SHP77 treated with DMSO at 0.1 percent for 48 hours (cell line): ENCODE measurements at places on chromosomes 16 and 17.

DNA sequence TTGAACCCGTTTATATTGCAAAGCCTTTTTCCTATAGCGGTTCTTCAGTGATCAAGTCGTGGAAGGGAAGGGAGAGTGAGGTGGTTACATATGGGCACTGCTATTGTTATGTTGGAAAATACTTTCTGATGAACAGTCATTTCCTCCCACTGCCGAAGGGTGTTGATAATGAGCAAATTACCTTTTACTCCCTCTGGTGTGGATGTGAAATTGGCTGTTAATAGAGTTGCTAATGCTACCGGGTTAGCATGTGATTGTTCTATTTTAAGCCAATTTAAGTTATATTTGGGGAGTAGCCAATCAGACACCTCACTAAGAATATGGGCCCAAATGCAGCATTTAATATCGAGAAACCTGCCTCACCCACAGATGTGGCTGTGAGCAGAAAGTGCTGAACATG, 15.6 kb upstream of the PMFBP1 start:
- no peak for DNase-seq

DNA sequence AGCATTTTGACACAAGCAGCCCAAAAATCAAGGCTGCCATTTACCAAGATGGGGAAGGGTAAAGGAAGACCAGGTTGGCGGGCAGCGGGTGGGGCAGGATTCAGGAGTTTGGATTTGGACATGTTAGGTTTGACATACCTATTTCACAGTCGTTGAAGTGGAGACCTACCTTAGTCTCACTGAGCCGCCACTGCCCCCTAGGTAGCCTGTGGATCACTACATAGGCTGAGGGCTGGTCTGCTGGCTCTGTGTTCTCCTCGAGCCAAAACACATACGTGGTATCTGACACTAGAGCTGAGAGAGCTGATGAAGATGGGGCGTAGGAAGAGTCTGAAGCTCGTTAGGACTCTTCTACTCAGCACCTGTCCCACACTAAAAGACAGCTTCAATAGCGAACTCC, 115.1 kb downstream of the HIC1 start:
- DNase-seq = no peak

DNA sequence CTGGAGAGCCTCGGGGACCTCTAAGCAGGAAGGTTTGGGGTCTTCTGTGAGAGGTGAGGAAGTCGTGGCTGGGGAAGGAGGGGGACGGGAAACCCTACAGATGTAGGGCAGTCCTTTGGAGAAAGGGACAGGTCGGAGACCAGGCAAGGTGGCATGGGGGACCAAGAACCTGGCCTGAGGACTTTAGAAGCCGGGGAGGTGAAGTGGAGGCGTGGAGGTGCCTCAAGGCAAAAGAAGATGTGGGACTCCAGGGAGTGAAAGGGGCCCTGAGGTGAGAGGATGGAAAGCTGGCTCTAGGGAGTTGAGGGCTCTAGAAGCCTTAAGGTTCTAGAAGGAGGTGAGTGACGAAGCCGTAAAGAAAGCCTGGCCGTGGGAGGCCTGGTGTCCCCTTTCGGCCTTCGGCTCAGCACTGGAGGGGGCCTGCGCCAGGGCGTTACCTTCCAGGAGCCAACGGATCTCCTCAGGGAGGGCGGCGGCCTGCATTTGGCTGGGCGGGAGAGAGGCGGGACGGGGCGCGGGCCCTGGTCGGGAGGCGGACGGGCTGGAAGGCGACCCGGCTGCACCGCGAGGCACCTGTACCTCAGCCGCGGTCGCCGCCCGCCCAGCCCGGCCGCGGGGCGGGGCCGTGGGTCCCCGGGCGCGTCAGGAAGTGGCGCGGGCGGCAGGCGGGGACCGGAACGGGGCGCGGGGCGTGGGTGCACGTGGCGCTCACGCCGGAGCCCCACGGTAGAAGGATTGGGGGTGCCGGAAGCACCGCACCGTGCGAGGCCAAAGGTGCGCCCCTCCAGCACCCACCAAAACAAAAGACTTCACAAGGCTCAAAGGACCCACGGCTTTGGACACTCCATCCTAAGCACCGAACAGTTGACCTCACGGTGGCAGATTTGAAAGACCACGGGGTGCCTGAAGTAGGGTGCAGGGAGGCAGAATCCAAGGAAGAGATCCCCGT, at the start of gene SKAP1:
Gene SKAP1 (minus strand): TSS at position 577 of the 949 bp plus-strand sequence.
- DNase-seq = no peak

GRCh38 chr16:1309888-1310831, 724 bp downstream of the UBE2I start:
- no peak for DNase-seq

DNA sequence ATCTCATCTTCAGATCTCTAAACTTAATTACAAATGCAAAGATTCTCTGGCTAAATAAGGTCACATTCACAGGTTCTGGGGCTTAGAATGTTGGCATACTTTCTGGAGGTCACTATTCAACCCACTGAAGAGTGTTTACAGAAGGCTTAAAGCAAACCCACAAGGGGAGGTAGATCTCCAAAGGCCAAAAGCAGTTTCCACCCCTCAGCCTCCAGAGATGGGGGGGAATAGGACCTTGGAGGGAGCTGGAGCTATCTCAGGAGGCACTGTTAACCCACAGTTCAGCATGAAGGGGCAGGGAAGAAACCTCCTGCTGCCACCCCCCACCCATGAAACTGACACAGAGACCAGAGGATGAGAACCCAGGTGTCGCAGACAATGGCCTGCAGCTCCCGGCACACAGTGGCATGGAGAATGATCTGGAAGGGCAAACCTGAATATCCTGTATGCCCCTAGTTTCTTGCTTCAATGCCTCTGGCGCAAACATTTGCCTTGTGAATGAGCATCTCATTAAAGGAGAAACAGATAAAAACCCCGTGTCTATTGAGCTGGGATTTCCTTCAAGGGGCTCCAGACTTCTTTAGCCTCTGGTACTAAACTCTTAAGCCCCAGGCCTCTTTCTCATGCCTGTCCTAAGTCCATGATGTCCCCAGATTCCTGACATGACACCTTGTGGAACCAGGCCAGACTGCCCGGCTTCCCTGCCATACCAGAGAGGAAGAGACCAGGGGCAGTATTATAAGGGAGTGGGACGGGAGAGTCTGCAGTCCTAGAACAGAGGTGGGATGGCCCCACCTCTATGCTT, 103.1 kb upstream of the CDH5 start:
- DNase-seq = no peak

DNA sequence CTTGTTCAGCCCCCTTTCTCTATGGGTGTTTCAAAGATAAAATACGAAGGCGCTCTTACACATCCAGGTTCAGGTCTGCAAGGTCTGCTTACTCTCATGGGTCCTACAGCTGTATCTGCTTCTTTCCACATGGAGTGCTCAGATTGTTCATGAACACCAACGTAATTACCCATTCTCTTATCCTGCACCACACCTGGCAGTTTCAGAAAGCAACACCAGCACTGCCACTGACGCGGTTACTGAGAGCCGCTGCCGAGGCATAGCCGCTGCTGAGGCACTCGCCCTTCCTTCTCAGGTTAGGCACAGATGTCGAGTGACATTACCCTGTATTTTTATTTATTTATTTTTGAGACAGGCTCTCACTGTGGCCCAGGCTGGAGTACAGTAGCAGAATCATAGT, 147.1 kb downstream of the RPTOR start:
- DNase-seq = no peak

DNA sequence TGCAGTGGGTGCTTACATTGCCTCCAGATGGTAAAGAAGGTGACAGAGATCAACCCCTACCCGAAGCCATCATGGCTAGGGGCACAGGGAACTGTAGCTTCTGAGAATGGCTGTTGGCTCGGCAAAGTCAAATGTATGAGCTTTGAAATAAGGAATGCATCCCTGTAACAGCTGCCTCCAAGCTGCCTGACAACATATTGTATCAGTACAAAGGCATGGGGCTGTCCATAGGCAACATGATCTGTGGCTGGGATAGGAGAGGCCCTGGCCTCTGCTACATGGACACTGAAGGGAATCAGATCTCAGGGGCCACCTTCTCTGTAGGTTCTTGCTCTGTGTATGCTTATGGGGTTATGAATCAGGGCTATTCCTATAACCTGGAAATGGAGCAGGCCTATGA, 119.2 kb upstream of the NETO2 start:
- no peak for DNase-seq

DNA sequence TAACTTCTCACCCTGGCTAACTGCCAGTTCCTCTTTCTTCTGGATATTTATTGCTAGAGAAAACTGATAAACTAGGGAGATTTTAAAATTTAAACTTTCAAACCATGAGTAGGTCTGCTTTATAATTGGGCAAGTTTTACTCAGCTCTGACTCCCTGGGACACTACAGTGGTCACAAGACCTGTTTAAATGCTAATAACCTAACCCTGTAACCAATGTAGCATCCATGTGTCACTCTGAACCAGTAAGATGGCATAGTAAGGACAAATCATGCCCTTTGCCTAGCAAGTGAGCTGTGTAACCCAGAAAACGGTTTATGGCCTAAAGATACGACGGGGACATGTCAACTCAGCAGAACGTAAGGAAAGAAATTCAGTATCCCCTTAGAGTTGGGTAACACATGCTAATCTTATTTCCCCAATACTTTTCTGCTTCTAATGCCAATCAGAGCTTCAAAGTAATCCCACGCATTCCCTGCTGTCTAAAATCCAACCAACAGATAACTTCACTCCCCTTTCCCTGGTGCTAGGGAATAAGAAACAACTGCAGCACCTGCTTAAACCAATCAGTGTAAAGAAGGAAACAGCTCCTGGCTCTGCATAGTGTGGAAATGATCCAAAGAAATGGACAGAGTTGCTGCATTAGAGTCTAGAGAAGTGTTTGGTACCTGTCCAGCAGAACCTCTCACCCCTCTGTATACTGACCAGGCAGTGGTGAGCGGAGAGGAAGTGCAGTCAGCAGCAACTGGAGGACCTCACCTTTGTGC, 85.7 kb downstream of the NCOR1 start:
- DNase-seq = no peak

DNA sequence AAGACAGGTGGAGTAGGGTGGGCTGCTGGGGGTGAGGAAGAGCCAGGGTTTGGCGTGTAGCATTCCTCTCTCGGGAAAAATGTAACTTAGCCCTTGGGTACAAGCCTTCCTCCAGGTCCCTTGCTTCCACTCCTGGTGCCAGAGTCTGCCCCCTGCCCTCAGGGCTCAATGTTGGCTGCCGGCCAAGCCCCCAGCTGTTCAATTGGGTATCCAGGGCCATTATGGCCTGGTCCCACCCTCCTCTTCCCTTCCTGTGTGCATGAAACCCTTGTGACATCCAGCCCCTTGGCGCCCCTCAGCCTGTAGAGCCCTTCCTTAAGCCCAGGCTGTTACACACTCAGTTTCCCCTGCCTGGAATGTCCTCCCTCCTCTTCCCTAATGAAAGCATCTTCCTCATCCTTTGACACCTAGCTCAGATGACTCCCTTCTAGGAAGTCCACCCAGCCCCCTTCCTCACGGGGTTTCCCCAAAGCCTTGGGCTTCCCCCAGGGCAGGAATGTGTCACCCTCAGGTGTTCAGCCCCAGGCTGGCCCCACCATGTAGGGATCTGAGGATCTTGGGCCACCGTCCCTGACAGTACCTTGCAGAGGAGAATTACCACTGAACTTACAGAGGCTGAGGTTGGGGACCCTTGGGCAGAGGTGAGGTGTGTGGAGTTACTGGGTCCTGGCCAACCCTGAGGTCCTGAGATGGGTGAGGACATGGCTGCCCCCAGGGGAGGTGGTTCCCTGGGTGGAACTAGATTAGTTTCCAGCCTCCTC, 30.0 kb downstream of the B9D1 start:
- no peak for DNase-seq

DNA sequence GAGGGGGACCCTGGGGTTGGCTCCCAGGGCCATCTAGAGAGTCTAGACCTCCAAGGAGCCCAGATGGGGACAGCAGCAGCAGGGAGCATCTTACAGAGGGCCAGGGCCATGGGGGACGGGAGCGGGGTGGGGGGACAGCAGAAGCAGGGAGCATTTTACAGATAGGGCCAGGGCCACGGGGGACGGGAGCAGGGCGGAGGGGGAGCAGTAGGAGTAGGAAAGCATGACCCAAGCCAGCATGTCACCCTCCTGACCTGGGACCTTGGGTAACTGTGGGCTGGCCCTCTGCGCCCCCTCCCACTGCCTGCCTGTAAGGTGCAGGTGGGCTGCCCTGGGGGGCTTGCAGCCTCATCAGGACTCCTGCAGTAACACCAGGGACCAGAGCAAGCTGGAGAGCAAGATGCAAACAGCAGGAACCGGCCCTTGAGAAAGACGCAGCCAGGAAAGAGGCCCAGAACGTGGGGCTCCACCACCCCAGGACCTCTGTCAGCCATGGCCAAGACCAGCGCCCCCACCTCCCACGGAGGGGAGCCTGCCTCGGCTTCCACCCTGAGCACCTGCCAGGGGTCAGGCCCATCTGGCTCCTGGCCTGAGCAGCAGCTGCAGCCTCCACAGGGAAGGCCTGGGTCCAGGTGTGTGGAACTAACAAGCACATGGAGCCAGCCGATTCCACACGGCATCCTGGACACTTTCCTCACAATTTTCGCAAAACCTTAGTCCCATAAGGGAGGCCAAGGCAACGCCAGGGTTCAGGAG, 2.4 kb downstream of the ZNF598 start:
- DNase-seq = no peak

DNA sequence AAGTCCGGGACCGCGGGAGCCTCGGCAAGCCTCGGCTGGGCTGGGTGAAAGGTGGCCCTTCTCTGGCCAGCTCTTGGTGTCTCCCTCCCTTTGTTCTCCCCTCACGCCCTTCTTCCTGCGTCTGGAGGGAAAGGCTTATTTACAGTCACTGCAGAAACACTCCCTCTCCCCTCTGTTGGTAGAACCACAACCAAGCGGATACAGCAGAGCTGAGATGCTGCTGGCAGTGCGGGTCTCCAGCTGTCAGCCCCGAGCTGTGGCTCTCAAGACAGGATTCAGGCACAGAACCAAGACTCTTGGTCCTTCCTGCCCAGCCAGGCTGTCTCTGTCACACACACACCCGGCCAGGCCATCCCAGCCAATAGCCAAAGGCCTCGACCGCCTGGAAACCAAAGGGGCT, 133.3 kb downstream of the ENGASE start:
- DNase-seq = no peak

DNA sequence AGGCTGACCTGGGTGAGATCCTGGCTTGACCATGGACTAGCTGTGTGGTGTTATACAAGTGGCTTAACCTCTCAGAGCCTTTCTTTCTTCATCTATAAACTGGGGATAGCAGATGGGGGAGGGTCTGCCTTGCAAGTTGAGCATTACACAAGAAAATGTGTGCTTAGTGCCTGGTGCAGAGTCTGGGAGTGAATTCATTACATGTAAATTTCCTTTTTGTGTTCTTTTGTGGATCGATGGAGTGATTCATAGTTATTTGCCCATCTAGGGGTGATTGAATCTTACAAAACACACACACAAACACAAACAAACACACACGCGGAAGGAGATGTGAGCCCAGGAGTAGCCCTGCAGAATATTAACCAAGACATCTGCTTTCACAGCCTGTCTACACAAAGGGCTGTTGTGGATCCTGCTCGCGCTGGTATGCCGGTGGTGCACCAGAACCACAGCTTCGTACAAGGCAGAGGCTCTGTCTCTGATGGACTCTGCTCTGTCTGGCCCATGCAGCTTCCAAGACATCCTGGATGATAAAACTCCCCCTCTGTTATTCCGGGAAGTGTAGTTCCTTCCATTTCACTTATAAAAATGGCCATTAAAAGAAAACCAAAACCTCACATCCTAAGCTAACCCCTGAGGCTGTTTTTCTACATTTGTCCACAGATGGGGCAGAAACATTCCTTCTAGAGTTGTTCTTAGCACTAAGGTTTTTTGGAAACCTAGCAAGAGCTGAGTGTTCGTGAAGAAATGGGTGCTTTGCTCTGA, 86.1 kb downstream of the UTP18 start:
- no peak for DNase-seq

GRCh38 chr16:65121870-65122723, at the start of gene CDH11:
Gene CDH11, minus strand, starts transcription at chr16:65122063. Its CDS starts 117,194 bp downstream, at chr16:65004869.
- DNase-seq = no peak

- peak; percentile 65 for DNase-seq
These were observed 2.7 kb upstream of the HES7 start for GRCh38 chr17:8126491-8127066.
